ENCODE measurements at places on chromosomes 16 and 17.

GRCh38 chr16:15817446-15817845 lies 39.4 kb downstream of the MYH11 start:
- no peaks in the 10 kb centered on the region for H3K4me1 ChIP-seq
- H3K27me3 ChIP-seq, result no peaks in the 10 kb centered on the region
- no peak overlapping the region for H3K27ac ChIP-seq
- H3K36me3 ChIP-seq, result no peaks in the 10 kb centered on the region
- H3K4me3 ChIP-seq, result no peak overlapping the region
- DNase-seq, result no peak

GRCh38 chr17:5826384-5826783 lies 242.1 kb upstream of the NLRP1 start:
- DNase-seq, result no peak
- no peaks in the 10 kb centered on the region for H3K4me1 ChIP-seq
- no peaks in the 10 kb centered on the region for H3K36me3 ChIP-seq
- no peak overlapping the region for H3K27ac ChIP-seq

- DNase-seq, result peak; percentile 85
- peak overlapping the region; percentile 45 for H3K4me3 ChIP-seq
Measured at GRCh38 chr16:27367461-27368357, 34.3 kb upstream of the IL21R start.

DNA sequence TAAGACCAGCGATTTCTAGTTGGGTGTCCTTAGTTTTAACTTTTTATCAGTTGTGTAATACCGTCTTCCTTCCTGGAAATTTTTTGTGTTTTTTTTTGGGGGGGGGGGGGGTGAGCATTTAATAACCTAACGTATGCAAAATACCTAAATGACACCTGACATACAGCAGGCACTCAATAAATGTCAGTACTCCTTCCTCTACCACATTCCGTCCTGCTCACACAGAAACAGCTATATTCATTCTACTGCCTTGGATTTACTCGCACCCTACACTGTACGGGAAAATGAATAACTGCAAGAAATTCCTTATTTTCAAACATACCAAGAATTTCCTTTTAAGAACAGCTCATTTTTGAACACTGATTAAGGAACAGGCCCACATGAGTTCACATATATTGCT lies 5.3 kb downstream of the XYLT1 start:
- no peak overlapping the region for H3K4me3 ChIP-seq
- no peak overlapping the region for H3K27ac ChIP-seq
- H3K36me3 ChIP-seq, result no peaks in the 10 kb centered on the region
- H3K27me3 ChIP-seq, result no peaks in the 10 kb centered on the region
- DNase-seq, result no peak

- H3K4me1 ChIP-seq, result peaks cover 24% of the 10 kb centered on the region
- DNase-seq, result no peak
- H3K27me3 ChIP-seq, result no peaks in the 10 kb centered on the region
- H3K4me3 ChIP-seq, result no peak overlapping the region
- H3K36me3 ChIP-seq, result peaks cover 4% of the 10 kb centered on the region
Measured at GRCh38 chr16:15592324-15592723, 50.6 kb downstream of the MARF1 start.

- peak overlapping the region; percentile 82 for H3K27ac ChIP-seq
- no peaks in the 10 kb centered on the region for H3K27me3 ChIP-seq
- peaks cover 62% of the 10 kb centered on the region for H3K4me1 ChIP-seq
- peak overlapping the region; percentile 42 for H3K4me3 ChIP-seq
Measured at GRCh38 chr16:68088130-68088972, 3.2 kb downstream of the NFATC3 start.

DNA sequence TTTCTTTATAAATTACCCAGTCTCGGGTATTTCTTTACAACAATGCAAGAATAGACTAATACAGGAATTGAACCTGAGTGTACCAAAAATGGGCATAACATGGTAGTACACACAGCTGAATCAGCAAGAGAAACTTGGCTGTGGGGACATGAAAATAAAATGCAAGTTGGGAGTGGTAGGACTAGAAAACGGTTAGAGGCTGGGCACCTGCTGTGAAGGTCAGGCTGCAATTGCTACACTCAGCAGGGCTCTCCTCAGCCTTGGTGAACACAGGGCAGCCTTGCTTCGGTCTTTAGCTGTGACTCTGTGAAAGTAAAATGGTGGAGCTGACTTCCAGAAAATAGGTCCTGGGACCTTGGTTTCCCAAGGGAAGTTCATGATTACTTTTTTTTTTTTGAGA lies 45.6 kb downstream of the CNGB1 start:
- H3K36me3 ChIP-seq, result no peaks in the 10 kb centered on the region
- no peak overlapping the region for H3K4me3 ChIP-seq
- no peaks in the 10 kb centered on the region for H3K27me3 ChIP-seq
- no peak for DNase-seq
- H3K4me1 ChIP-seq, result no peaks in the 10 kb centered on the region

DNA sequence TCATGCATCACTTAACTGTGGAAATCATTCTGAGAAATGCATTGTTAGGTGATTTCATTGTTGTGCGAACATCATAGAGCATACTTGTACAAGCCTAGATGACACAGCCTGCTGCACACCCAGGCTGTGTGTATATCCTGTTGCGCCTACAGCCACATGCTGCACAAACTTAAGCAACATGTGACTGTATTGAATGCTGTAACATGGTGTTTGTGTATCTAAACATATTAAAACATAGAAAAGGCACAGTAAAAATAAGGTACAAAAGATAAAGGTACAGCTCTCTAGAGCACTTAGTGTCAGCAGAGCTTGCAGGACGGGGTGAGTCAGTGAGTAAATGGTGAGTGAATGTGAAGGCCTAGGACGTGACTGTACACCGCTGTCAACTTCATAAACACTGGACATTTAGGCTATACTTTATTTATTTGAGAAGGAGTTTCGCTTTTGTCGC lies 11.9 kb downstream of the FOXK2 start:
- no peak overlapping the region for H3K27ac ChIP-seq
- H3K36me3 ChIP-seq, result no peaks in the 10 kb centered on the region
- peaks cover 16% of the 10 kb centered on the region for H3K4me1 ChIP-seq
- H3K27me3 ChIP-seq, result no peaks in the 10 kb centered on the region
- DNase-seq, result no peak

DNA sequence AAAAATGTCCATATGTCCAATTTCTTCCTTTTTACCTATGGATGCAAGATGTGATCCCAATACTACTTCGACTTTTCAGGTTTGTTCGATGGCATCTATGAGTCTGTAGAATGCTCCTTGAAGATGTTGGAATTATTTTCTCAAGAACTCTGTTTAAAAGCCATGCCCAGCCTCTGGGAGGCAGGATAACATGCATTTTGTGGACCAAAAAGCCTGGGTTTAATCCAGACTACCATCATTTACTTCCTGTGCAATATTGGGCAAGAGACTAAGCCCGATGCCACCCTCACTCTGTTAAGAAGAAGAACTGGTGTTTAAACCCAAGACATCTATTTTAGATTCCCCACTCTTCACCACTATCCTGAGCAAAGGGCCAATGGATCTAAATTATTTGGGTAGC lies 42.8 kb upstream of the SALL1 start:
- no peak for DNase-seq
- no peak overlapping the region for H3K27ac ChIP-seq
- H3K27me3 ChIP-seq, result no peaks in the 10 kb centered on the region
- H3K36me3 ChIP-seq, result no peaks in the 10 kb centered on the region
- H3K4me1 ChIP-seq, result no peaks in the 10 kb centered on the region

GRCh38 chr17:80327518-80327917 lies 66.9 kb downstream of the RNF213 start:
- H3K4me3 ChIP-seq, result no peak overlapping the region
- H3K36me3 ChIP-seq, result peaks cover 66% of the 10 kb centered on the region
- H3K27ac ChIP-seq, result no peak overlapping the region
- no peaks in the 10 kb centered on the region for H3K27me3 ChIP-seq

GRCh38 chr17:28748852-28749515 lies 5.2 kb downstream of the TRAF4 start:
- H3K4me1 ChIP-seq, result peaks cover 6% of the 10 kb centered on the region
- H3K36me3 ChIP-seq, result no peaks in the 10 kb centered on the region
- DNase-seq, result no peak
- no peaks in the 10 kb centered on the region for H3K27me3 ChIP-seq

- H3K4me1 ChIP-seq, result peaks cover 37% of the 10 kb centered on the region
- no peak for DNase-seq
- no peak overlapping the region for H3K27ac ChIP-seq
- no peaks in the 10 kb centered on the region for H3K36me3 ChIP-seq
- H3K4me3 ChIP-seq, result no peak overlapping the region
Measured at GRCh38 chr17:42682722-42683403, 532 bp downstream of the CNTNAP1 start.

DNA sequence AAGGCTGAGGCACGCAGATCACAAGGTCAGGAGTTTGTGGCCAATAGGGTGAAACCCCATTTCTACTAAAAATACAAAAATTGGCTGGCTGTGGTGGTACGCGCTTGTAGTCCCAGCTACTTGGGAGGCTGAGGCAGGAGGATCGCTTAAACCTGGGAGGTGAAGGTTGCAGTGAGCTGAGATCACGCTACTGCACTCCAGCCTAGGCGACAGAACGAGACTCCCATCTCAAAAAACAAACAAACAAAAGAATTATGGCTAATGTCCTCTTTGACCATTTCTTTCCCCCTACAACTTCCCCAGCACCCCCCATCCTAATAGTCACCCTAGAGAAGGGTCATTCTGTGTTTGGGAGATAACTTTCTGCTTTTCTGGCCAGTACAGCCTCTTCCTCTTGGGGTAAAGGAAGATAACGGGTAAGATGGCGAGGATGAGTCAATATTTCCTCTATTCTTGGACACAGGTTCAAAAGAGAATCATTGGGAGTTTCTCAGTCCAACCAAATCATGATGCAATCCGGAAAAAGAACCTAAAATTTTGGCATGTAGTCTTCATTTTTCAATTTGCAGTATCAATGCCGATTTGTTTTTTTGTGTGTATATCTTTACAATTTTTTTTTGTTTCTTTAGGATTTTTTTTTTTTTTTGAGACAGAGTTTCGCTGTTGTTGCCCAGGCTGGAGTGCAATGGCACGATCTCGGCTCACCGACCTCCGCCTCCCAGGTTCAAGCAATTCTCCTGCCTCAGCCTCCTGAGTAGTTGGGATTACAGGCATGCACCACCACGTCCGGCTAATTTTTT lies 107.6 kb upstream of the MED13 start:
- no peak overlapping the region for H3K27ac ChIP-seq
- no peaks in the 10 kb centered on the region for H3K36me3 ChIP-seq
- DNase-seq, result no peak
- no peak overlapping the region for H3K4me3 ChIP-seq
- no peaks in the 10 kb centered on the region for H3K27me3 ChIP-seq
